ENCODE measurements at places on chromosomes 3 and 15.
A peak's percentile ranks its signal among the peaks of the same experiment; 100 is the strongest.

DNA sequence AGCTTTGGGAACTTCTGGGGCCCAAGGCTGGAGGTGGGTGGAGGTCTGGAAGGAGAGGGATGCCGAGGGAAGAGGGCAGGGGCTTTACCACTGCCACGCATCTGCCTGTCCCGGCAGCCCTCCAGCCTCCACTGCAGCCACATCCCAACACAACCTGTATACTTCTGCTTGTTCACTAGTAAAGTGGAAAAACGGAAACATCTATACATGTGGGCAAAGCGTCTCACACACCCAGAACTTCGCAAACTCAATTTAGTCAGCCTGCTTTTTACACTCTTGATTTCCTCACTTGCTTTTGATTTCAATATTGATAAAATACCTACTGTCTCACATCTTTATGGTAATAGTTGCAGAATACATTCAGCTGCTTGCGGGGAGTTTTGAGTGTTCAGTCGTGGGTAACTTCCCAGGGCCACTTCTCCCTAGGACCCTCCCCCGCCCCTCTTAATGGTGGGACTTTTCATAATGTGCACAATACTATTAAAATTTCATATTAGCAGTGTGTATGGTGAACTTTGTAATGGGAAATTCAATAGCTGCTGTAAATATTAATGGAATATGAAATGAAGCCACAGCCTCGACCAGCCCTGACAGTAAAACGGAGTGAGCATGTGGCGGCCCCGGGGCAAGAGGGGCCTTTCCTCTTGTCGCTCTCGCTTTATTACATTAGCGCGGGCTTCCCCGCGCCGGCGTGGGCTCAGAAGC lies 85.2 kb downstream of the NR2F2 start:
- no peak for DNase-seq

DNA sequence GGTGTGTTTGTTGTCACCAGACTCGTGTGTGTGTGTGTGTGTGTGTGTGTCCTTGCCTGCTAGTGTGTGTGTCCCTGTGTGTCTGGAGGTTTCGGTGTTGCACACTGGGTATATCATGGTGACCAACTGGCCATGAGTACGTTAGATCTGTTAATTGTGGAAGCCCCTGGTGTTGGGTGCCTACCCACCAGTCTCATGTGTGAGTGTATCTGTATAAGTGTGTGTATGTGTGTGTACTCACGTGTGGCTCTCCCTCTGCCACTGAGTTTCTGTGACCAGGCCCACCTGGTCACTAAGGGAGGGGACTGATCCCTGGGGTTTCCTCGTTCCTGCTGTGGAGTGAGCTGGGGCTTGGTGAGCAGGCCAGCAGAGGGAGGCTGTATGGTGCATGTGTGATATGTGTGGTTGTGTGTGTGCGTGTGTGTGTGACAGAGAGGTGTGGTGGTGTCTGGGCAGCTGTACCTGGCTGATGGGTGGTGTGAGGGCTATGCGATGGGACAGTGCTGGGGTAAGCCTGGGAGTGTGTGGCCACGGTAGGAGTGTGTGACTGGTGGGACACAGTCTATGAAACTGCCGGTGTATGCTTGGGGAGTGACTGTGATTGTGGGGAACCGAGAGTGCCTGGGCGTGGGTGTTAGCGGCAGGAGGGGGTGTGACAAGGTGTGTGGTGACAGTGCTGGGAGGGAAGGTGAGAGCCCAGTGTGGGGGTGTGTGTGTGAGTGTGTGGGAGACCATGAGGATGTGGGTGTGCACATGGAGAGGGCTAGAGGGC lies 1.8 kb downstream of the PRKCD start:
- DNase-seq, result no peak

- DNase-seq, result no peak
Observed at GRCh38 chr15:90019611-90020010, 18.5 kb downstream of the ZNF710 start.

GRCh38 chr3:52339612-52340011 lies 23.5 kb downstream of the DNAH1 start:
- DNase-seq, result peak; percentile 71

- DNase-seq, result no peak
Observed at GRCh38 chr15:57655809-57656208, 50.7 kb upstream of the POLR2M start.

DNA sequence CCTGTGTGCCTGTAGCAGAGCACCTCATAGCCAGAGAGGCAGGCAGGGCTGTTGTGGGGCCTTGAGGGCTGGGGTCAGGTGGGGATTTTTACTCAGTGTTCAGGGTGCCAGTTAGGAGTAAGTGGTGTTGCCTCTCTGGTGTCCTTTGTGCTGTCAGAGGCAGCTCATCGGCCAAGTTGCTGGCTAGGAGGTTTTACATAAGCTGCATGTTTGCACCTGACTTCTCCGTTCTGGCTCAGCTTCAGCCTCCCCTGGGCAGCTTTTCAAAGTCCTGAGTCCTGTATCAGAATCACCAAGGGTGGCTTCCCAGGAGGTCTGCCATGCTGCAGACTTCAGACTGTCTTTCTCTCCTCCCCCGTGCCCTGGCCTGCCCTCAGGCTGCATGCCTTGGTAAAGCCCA lies 242.6 kb upstream of the TPM1 start:
- DNase-seq, result no peak

DNA sequence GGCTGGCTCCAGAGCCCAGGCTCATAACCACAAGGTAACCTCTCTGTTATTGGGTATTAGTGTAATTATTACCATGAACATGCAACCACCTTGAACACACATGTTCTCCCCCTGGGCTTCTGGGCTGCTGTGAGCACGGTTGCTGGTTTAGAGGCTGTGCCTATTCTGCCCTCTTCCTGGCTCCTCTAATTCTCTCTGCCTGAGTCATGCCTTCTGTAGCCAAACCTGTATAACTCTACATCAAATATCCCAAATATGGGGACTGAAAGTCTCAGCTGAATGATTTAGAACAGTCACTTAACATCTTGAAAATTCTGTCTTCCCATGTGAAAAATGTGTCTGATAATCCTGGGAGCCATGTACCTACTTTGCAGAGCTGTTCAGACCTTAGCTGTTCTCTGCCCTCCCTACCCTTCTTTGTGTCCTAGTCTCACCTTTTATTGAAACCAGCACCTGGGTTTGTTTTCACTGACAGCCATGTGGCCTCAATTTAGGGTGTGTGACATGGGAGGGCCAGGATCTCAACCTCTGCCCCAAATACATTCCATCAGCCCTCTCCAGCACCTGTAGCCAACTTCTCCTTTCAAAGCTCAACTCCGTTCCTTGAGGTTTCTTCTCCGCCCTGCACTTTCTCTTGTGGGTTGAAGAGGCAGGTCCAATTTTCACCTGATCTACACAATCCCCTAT lies 60.7 kb downstream of the PDZRN3 start:
- no peak for DNase-seq

DNA sequence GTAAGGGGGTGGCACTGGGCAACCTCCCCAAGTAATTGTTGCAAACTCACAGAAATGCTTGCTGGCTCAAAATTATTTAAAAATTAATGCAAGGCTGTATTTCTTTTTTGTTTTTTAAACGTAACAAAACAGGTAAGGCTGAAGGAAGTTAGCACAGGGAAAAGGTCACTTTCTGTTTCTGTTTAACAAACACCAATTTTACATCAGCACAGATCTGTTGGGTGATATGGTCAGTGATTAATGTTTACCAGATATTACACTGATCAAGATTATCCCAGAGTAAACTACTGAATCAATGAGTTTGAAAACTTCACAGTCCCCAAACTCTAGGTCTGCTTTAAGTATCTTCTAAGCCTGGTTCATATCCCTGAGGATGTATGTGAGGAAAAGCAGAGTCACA lies 558.0 kb downstream of the FOXP1 start:
- DNase-seq, result no peak

DNA sequence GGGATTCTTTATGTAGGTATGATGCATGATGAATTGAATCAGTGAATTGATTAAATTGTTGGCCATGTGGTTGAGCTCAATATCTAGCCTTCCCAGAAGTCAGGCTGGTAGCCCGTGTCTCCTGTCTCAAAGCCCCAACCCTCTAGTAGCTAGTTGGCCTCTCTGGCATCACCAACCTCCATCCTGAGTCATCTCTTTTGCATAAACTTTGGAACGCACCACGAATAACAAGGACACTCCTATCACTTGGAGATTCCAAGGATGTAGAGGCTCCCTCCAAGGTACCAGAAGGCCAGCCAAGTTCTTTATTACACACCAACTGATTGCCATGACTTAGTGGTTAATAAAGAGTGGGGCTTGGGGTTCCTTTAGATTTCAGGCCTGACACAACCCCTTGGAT lies 148.4 kb downstream of the APBA2 start:
- DNase-seq, result no peak

DNA sequence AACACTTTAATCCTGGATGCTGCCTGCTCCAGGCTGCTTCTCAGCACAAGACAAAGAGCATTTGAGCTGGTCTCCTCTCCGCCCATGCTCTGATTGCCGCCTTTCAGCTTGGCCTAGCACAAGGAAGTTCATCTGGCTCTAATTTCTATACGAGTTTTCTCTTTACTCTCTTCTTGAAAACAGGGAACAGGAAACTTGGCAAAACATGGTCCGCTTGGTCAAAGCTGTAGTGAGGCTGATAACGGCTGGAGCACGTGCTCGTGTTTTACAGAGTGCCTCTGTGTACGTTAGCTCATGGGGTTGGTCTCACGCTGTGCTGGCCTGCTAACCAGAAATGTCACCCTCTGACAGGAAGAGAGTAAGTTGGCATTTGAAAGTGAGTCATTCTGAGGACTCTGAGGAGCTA lies 19.2 kb downstream of the RARRES1 start:
- DNase-seq, result no peak

DNA sequence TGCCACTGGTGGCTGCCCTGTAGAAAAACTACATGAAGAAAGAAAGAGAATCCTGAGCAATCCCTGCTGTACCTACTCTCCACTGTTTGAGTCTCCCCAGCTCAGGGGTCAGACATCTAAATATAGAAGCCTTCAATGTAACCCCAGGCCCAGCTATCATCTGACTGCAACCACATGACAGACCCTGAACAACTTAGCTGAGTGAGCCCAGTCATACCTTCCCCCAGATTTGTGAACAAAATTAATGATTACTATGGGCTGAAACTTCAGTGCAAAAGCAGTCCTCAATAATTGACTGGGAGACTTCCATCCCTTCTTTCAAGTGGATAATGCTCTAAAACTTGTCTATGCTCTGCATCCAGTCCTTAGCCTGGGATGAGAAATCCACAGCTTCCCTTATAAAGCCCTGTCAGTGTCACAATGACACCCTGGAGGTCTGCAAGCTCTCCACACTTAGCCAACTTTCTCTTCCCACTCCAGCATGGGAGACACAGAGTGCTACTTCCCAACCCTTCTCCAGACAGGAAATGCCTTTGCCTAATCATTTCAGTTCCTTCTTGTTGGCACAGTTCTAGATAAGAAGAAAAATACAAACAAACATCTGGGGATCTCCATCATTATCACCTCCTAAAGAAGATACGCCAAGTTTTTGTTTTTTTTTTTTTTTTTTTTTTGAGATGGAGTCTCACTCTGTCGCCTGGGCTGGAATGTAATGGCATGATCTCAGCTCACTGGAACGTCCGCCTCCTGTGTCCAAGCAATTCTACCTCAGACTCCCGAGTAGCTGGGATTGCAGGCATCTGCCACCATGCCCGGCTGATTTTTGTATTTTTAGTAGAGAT lies 198.5 kb upstream of the GADL1 start:
- DNase-seq, result peak; percentile 28
